ENCODE measurements at places on chromosomes 16 and 17.

GRCh38 chr17:7408252-7408727 is 645 bp downstream of the NLGN2 start:
- no peak for DNase-seq

DNA sequence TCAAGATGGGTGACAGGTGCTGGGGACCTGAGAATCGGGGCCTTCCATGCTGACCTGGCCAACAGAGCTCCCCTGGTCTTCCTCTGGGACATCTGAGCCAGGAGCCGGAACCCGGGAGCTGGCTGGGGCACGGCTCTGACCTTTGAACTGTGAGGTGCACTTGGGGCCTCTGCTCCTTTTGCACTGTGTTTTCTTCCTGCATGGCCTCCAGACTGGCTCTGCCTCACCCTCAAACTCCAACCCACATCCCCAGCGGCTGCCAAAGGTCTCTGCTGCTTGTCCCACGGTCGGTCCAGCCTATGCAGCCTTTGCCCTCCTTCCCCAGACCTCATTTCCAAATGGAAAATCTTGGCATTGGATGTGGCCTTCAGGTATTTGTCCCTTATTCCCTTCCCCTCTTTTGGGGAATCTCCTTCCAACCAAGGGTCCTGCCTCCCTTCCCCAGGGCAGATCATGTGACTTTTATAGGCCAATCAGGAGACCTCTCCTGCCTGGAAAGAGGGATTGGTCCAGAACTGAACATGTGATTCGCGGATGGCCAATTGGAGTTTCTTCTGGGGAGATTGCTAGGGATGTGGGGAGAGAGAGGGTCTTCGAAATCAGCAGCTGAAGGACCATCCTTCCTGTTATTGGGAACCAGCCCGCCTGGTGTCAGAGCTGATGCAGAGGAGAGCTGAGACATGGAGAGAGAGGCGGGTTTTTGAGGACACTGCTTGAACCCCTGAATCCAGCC is 117.9 kb downstream of the CYLD start:
- DNase-seq: no peak

DNA sequence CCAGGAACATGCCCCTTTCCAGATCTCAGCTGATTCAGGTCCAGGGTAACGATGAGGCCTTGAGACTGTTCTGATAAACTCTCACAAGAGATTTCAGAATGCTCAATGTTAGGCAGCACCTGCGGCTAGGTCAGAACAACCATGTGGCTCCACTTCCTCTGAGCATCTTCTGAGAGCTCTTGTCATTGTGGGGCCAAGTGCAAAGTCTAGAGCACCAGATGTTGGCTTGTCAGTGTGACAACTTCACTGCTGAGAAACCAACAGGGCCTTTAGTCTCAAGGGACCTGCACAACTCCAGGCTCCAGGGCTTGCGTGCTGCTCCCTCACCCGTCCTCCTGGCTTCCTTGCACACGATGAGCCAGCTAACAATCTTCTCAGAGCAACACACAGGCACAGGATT is 29.0 kb downstream of the FCSK start:
- DNase-seq: no peak

- no peak for DNase-seq
These were observed 75.2 kb downstream of the CCDC182 start for GRCh38 chr17:57669671-57670529.

GRCh38 chr17:7634384-7634783 is 4.4 kb downstream of the SHBG start:
- no peak for DNase-seq

DNA sequence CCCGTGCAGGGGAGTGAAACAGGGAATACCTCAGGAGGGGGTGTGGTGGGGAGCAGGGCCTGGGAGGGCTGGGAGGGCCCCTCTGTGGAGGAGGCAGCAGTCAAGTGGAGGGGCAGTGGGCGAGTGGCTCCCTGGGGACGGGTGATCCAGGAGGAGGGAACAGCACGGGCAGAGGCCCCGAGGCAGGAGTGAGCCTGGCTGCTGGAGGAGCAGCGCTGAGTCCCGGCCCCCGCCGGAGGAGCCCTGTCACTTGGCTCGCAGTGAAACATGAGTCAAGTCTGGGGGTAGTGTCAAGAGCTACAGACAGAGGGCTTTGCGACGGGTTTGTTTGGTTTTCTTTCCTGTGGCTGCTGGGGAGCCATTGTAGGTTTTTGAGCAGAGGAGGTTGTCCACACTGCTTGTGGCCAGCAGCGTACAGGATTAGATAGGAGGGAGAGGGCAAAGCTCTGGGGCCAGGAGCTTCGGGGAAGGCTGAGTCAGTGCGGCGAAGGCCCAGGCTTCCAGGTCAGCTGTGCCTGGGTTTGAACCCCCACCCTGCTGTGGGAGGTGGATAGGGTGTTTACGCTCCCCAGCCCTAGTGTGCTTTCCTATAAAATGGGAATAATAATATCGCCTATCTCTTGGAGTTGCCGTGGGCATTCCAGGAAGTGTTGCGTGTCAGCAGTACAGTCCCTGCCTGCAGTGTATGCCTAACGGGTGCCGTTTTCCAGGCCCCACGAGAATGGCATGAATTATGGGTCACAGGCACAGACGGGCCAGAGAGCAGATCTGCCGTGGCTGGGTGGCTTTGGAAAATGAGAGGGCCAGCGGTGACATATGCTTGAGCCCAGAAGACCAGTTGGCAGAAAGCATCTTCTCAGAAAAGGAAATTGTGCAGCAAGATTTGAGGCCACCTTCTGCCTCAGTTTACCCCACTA is 115.9 kb upstream of the CIBAR2 start:
- peak; percentile 24 for DNase-seq

- no peak for DNase-seq
These were observed 9.6 kb upstream of the BCAR1 start for GRCh38 chr16:75260851-75261589.

DNA sequence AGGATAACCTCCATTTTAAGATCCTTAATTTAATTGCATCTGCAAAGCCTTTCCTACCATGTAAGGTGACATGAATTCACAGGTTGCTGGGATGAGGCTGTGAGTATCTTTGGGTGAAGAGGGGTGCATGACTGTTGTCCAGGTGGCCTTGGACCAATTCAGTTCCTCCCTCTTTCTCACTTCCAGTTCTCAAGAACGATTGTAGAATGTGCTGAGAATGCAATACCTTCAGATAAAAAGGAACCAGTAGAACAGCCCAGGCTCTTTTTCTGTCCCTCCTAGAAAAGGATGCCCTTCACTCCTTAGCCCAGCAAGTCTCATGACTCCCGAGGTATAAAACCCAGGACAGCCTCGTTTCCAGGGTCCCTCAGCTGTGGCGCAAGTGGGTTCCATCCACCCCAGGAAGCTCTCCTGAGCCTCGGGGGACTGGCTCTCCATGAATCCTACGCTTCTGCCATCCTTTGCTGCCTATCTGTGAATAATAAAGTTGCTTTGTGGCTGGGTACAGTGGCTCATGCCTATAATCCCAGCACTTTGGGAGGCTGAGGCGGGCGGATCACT is 61.6 kb upstream of the FA2H start:
- no peak for DNase-seq

GRCh38 chr17:67359960-67360791 is 6.2 kb downstream of the PSMD12 start:
- DNase-seq: no peak

DNA sequence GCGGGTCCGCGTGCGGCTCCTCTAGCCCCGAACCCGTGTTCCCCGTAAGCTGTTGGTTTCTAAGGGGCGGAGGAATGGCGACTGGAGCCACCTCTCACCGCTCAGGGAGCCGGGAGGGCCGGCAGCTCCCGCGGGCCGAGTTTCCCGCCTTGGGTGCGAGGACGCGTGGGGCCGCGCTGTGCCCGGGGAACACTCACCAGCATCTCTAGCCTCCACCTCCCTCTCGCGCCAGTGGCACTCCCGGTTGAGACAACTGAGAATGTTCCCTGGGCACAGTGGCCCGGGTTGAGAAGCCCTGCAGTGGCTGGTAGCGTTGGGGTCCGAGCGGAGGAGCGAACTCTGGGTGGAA is 560 bp downstream of the TELO2 start:
- no peak for DNase-seq

- DNase-seq: no peak
These were observed 939 bp downstream of the CORO6 start for GRCh38 chr17:29621751-29622194.

DNA sequence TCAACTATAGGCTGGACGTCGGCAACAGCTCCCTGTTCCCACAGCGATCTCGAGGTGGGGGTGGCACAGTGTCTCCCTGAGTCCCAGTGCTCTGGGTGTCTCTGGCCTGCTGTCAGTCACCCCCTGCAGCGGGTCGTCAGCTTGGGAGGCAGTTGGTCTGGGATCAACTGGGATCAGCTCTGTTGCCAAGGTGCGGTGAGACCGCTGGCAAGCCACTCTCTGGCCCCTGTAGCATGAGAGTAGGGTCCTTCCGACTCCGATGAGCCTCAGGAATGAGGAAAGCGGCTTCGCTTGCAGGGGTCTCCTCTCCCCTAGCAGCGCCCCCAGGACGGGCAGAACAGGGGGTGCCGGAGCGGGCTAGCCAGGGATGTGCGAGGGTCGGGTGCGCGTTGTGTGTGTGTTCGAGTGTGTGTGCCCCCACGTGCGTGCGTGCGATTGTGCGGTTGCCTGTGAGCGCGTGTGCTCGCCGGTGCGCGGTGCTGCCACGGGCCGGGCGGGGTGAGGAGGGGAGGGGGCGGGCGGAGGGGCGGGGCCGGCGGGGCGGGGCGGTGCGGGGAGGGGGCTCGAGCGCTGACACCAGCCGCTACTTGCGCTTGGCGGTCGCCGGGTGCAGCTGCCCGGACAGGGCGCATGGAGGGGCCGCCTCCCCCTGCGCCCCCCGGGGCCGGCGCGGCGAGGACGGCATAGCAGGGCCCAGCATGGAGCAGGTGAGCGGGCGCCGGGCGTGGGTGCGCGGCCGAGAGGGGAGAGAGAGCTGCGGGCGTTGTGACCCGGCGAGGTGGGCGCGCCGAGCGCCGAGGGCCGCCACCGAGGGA is 9.4 kb upstream of the ARHGAP23 start:
- no peak for DNase-seq

GRCh38 chr16:48503336-48503735 is 106.6 kb downstream of the N4BP1 start:
- no peak for DNase-seq

DNA sequence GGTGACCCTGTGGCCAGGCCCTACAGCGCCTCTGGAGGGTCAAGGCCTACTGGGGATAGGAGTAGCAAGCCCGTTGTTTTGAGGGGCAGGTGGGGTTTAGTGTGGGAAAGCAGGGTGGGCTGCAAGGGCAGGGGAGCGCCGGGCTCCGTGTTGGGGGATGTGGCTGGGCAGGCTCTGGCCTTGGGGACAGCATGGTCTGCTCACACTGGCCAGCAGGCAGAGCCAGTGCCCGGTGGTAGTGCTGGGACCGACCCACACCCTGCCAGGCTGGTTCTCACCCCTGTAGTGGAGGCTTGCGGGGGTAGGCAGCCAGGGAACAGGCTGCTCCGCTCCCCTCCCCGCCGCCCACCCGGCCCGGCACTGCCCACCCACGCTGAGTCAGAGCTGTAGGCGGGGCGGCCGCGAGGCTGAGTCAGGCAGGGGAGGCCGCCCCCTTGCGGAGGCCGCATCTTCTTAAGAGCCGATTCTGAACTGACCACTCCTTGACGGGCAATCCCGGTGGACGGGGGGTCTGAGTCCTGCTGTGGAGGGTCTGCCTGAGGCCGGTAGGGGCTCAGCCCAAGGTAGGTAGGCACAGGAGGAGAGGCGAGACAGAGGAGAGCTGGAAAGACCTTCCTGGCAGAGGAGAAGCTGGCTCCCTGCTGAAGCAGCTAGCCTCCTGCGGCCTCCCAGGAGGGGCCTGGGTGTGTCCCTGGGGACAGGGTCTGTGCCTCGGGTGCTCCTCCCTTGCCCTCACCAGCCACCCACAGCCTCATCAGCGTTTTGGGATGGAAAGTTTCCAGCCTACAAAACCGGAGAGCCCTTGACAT is 62.4 kb downstream of the BAIAP2 start:
- no peak for DNase-seq

GRCh38 chr16:2960183-2961010 is 3.7 kb upstream of the KREMEN2 start:
- no peak for DNase-seq

DNA sequence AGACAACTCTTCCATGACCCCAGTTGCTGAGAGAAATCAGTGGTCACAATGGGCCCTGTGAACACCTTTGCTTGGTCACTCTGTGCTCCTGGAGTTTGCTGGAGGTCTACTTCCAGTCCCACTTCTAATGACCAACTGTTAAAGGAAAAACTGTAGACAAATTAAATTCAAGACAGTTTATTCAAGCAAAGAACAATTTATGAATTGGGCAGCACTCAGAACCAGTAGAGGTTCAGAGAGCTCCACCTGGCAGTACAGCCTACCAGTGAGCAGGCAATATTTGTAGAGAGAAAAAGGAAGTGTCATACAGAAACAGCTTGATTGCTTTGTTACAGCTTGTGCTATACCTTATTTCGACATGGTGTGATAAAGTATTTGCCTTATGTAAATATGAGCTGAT is 116.5 kb downstream of the HS3ST3B1 start:
- DNase-seq: no peak

DNA sequence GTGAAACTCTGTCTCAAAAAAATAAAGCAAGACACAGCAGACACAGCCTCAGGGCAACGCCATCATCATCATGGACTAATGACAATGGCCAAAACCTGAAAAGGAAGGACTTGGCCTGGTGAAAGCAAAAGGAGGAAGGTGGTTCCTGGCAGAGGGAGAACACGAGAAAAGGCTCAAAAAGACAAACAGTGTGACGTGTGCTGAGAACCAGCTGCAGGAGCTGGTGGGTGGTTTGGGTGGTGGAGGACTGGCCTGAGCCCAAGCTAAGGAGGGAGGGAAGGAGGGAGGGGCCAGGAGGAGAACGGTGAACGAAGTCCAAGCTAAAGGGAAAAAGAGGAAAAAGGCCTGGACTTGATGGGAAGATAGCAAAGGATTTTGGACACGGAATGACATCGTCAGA is 85.1 kb downstream of the SLC39A11 start:
- no peak for DNase-seq

- DNase-seq: no peak
These were observed 23.0 kb downstream of the RHBDL3 start for GRCh38 chr17:32288615-32289014.

DNA sequence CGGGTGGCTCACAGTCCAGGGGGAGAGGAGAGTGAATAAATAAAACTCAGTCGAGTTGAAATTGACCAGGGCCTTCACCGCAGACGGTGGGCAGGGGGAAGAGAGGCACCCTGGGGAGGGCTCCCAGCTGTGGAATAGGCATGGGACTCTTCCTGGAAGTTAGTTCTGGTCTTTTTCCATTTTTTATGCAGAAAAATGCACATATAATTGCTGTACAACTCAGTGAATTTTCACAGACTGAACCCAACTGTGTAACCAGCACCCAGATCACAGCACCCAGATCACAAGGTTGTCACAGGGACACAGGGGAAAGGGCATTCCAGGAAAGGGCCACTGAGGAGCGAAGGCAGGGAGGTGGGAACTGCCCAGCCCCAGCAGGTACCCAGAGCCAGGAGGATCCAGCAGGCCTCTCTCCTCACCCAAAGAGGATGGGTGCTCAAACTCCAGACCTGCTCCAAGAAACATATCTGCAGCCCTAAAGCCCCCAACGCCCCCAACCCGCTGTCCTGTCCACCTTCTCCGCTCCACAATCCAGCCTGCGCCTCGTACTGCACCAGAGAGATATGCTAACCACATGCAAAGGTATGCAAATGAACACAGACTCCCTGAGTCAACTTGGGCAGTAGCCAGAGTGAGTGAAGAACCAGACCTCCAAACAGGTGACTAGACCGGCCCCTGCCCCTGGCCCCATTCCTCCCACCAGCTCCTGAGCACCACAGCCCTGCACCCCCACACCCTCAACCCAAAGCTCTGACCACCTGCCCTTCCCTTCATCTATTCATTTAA is 29.1 kb upstream of the EIF1 start:
- DNase-seq: no peak

- no peak for DNase-seq
These were observed 223.0 kb upstream of the ELAC2 start for GRCh38 chr17:13240851-13241250.
